ENCODE measurements at places on chromosomes 7 and 10.

GRCh38 chr10:120381931-120382330, 75.1 kb upstream of the PLPP4 start:
- no peak for DNase-seq

DNA sequence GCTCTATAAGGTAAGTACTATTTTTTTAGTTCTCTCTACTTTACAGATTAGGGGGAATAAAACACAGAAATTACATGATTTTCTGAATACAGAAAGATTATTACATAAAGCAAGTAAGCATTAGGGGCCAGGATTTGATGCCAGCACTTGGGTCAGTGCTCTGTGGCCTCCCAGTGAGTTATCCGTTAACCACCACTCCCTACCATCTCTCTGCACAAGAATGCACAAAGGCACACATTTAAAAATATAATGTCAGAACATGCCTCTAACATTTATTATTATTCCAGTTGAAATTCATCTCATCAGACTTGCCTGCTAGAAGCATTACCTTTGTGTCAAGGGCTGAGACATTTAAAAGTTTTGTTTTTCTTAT, 59.0 kb downstream of the MET start:
- DNase-seq, result no peak

- no peak for DNase-seq
Observed at GRCh38 chr7:1253681-1254181, 21.1 kb downstream of the UNCX start.

- no peak for DNase-seq
Observed at GRCh38 chr10:132309471-132309865, 1.7 kb upstream of the STK32C start.

DNA sequence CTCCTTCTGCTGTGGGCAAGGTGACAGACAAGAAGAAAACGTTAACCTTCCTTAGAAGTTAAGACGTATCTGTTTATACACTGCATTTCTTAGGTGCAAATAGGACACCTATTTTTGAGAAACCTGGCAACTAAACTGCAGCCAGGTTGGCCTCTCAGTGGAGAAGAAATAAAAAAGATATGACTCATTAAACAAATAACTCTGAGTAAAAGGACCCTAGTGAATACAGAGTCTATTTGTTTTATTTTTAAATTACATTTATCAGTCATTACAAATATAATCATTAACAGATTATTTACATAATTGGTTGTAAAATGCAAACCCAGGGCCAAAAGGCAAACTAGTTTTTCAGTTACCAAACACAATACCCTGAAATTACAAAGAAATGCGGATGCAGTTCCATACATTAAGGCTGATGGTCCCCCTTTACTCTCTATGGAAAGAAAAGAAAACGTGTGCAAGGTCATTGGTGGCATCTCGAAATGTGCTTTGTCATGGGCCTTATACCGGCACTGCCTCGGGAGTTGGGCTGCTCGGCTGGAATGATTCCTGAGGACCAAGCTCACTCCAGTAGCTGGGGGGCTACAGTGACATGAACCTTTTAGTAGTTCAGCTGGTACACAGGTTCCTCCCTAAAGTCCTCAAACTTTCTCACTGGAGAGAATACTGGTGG, 38.4 kb downstream of the ADRB1 start:
- DNase-seq, result no peak

GRCh38 chr10:22657024-22657423, 57.4 kb downstream of the PIP4K2A start:
- DNase-seq, result no peak

GRCh38 chr10:19518632-19519031, 297.6 kb upstream of the PLXDC2 start:
- DNase-seq, result no peak

DNA sequence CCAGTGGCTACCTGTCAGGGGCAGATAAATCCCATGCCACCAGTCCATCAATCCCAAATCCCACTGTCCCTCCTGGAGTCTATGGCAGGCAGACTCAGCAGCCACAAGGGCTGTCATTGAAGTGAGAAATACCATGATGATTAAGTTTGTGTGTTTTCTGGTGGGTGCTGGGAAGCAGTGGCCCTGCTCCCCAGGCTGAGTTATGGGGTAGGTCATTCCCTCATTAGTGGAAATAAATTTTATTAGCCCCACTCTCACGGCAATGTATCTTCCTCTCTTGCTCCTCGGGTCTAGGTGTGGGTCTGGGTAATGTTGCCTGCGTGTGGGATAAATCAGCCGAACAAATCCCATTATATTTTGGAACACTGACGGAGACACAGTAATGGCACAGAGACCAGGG, 76.8 kb downstream of the PLXNA4 start:
- DNase-seq, result no peak

DNA sequence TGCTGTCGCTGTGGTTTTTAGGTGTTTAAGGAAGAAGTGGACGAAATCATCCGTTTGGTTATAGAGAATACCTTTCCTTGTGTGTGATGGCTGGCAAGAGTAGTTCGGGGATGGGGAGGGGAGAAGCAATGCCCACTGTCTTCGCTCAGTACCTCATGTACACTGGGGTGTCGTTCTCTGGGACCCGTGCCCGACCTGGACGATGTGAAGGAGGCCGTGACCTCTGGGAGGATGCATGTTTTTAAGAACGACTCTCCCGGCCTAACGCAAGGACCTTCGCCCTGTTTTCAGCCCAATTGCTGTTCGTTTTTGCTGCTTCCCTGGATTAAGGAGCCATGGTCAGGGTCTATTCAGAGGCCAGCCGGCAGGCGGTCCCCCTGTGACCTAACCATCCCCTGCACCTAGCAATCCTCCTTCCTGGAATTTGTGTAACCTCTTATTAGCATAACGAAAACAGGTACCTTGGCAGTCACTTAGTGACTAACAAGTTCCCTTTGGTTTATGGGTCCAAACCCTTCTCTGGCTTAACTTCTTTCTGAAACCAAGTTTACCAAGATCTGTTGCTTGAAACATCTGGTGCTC, 1.3 kb downstream of the NFE2L3 start:
- DNase-seq, result no peak

GRCh38 chr10:28939281-28940157, 262.2 kb downstream of the BAMBI start:
- no peak for DNase-seq

GRCh38 chr10:1160561-1161314, 104.6 kb downstream of the WDR37 start:
- DNase-seq, result no peak

- DNase-seq, result no peak
Observed at GRCh38 chr7:99440195-99440594, 1.5 kb downstream of the CPSF4 start.

DNA sequence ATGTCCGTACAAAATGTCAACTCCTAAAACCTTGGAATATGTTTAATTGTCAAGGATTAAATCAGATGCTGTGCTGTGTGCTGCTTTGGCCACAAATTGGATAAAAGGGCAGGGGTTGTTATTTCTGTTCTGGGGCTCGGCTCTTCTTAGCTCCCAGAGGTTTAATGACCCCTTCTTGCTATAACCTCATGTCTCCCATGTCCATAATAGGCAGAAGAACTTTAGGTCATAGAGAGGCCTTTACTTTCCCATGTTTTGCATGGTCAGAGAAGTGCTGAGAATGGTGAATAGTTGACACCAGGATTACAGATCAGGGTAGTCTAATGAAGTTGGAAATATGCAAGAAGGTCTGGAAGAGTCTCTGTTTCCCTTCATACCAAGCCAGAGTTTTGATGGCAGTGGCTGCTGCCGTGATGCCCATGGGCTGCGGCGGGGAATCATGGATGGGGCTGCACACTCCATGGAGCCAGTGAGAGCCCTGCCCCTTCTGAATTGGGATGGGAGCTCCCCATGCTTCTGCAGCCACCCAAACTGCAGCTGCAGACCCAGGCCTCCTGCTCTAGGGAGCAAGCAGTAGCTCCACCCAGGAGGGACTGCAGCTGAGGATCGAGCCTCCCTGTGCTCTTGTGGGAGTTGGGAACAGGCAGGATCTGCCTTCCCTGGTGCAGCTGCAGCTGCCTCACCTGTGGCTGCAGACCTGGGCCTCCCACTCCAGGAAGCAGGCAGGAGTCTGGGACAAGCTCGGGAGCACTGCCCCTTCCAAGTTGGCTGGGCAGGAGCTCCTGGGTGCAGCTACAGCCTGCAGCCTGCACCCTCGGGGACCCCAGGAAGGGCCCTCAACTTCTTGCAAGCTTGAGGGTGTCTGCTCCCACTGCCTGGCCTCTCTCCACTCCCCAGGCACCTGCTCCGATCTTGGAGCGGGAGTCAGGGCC, 23.1 kb upstream of the STEAP4 start:
- no peak for DNase-seq

DNA sequence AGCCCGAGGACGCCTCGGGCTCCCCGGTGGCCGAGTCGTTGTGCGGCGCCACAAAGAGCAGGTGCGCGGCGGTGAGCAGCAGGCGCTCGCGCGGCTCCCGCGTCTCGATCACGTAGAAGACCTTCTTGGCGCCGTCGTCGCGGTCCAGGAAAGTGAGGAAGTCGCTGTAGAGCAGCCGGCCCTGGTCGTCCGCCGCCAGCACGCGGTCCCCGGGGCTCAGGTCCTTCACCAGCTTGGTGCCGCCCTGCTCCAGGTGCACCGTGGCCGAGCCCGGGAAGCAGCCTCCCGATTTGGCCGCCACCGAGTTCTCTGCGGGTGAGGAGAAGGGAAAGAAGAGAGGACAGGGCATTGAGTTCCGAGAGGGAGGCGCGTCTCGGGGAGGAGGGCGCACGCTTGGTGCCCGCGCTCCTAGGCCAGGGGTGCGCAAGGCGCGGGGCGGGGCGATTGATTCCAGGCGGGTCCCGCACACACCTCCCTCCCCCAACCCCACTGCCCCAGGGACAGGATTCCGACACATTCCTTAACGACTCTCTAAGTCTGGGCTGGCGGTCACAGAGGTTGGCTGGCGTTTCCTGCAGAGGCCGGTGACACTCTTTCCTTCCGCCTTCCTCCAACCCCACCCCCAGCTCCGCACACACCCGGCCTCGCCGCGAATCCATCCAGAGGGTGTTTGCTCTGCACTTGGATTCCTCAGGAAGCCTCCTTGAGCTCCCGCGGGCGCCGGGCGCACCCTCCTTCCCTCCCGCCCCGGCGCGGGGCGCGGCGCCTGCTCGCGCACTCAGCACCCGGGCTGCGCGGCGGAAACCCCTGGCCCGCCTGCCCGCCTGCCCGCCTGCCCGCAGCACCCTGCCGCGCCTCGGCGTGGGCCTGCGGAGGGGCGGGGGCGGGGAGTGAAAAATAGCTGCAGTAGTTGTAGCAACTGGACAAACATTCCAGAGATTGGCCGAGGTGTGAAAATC, 8.6 kb downstream of the SHH start:
- no peak for DNase-seq

DNA sequence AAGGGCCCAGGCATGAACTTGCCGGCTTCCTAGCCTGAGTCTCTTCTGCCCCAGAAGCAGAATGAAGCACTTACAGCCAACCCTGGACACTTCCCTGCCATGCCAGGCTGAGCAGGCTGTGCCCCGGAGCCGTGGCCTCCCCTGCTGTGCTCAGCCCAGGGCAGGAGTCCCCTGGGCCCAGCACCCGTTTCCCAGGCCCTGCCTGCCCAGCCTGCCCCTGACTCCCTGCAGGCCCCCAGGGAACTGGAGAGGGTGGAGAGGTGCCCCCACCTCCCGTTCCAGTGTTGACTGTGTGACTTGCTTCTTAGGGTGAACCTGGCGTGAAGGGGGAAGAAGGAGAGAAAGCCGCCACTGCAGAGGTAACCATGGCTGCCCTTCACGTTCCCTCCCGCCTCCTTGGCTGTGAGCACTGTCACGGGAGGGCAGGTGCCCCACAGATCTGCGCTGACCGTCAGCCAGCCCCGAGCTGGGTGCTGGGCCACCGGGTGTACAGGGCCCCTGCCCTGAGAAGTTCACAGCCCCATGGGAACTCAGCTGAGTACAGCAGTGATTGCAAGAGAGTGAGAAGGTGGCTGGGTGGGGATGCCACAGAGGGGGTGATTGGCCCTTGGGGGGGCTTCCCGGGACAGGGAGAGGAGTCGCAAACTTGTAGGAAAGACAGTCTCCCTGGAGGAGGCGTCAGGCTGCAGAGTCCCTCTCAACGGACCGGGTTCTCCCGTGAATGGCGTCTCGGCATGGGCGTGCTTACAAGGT, 75.9 kb downstream of the MYL10 start:
- no peak for DNase-seq

DNA sequence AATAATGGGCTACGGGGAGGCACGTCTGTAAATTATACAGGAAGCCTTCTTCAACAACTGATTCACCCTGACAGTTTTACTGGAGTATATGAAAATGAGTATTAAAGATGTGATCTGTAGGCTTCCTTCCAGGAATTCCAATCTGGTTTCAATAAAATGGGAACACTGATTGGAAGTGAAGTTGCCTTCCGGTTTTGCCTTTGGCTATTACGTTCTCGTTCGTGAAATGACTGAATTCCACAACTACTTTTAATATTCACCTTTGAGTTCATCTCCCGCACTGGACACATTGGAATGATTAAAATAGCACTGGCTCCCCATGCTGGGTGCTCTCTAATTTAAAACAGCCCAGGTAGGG, 350.1 kb upstream of the MKI67 start:
- no peak for DNase-seq

DNA sequence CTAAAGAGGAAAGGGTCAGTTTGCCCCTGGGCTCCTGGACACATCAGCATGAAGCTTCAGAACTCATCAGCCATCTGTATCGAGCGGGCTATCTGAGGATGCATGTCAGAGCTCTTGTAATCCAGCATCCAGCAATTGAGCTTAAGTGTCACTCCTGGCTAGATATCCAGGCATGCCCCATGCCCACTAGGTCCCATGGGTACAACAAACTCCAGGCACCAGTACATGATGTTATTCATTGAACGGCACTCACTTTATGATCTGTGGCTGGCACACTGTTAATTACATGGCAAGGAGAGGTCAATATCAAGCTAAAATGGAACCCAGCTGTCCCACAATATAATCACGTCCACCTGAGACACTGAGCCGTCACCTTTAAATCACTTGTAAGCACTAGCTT, 274.2 kb downstream of the ELMO1 start:
- DNase-seq, result no peak

DNA sequence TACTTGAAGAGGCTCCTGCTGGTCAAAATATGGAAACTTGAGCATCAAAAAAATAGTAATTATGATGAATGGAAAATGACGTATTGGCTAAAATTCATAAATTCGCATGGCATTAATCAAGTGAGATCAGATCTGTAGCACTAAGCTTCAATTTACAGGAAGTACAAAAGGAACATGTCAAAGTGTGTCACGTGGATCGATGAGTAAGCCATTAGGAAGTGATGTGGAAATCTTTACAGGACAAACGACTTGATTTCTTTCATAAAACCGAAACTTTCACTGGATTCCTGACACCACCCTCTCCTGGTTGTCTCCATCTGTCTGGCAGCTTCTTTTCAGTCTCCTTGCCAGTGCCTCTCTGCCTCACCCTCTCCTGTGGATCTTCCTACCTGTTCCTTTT, 25.8 kb downstream of the AKR1C8 start:
- no peak for DNase-seq

DNA sequence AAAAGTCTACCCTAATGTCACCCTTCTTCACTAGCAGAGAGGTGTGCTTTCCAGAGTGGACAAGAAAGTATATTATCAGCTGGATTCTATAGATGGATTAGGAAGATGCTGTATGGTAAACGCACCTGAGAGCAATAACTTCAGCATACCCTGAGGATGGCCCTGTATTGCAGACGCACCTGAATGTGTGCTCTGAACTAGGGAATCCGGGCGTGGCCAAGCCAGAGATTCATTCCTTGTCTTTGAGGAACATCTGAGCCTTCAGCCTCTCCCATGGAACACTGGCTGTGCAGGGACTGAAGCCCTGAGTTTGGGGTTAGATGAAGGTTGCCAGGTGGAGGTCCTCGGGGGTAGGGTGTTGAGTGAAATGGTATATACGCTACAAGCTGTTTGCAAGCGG, 66.2 kb upstream of the NFE2L3 start:
- DNase-seq, result no peak

- DNase-seq, result no peak
Observed at GRCh38 chr10:114223066-114223465, 16.0 kb upstream of the VWA2 start.

- DNase-seq, result no peak
Observed at GRCh38 chr7:67619175-67619574, 622.5 kb downstream of the TYW1 start.
